ENCODE measurements at places on chromosomes 7 and 10.

DNA sequence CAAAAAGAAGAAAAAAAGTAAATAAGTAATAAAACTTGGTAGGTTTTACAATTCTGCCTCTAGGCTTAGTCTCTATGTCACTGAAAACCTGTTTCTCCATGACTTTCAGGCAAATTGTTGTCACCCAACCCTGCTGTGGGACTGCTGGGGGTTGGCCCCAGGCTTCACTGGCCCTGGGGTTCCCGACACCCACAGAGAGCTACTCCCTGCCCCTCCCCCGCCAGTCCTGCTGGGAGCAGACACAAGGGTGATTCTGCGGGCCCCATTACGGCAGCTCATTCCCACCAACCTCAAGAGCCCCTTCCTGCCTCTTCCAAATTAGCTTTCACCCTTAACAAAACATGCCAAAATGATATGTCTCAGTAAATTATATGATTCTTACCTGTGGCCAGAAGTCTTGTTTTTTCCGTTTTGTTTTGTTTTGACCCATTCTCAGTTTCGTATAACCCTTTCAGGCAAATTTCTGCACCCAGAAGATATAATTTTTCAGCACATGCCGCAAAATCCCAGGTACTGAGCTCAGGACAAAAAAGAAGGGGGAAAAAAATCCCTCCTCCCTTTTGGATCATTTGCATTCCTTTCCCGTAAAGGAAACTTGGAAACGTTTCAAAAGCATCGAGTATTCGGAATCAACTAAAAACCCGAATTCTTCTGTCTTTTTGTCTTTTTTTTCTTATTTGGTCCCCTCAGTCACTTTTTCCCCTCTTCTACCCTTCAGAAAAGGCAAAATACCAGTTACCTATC is 27.8 kb downstream of the CHST15 start:
- DNase-seq, result no peak

- DNase-seq, result no peak
These were observed 23.1 kb downstream of the GBX1 start for GRCh38 chr7:151144387-151144786.

- no peak for DNase-seq
These were observed 32.9 kb downstream of the RNF32 start for GRCh38 chr7:156673454-156673853.

- DNase-seq, result no peak
These were observed 14.5 kb downstream of the WNT16 start for GRCh38 chr7:121343302-121343701.

GRCh38 chr7:50697748-50698147 is 84.9 kb downstream of the GRB10 start:
- no peak for DNase-seq

- DNase-seq, result no peak
These were observed 421.3 kb upstream of the NUPR2 start for GRCh38 chr7:56537477-56537876.

DNA sequence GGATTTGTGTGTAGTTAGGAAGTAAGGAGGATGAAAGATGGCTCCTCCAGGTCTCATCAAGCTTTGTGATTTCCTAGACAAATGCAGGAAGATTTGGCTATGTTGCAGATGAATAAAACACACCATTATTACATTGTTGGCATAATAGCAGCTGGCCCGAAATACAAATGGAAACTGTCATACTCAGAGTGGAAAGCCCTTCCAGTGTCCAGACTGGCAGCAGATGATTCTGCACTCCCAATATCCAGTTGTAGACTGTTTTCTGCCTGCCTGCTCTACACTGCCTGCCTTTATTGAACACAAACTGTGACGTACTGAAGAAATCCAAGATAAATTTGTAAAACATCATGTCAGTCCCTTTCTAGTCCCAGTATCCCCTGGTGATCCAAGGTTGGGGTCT is 99.7 kb upstream of the FZD1 start:
- DNase-seq, result no peak

- DNase-seq, result no peak
These were observed 34.1 kb upstream of the MKI67 start for GRCh38 chr10:128160297-128160711.

GRCh38 chr7:140609646-140610045 is 31.0 kb downstream of the DENND2A start:
- no peak for DNase-seq

DNA sequence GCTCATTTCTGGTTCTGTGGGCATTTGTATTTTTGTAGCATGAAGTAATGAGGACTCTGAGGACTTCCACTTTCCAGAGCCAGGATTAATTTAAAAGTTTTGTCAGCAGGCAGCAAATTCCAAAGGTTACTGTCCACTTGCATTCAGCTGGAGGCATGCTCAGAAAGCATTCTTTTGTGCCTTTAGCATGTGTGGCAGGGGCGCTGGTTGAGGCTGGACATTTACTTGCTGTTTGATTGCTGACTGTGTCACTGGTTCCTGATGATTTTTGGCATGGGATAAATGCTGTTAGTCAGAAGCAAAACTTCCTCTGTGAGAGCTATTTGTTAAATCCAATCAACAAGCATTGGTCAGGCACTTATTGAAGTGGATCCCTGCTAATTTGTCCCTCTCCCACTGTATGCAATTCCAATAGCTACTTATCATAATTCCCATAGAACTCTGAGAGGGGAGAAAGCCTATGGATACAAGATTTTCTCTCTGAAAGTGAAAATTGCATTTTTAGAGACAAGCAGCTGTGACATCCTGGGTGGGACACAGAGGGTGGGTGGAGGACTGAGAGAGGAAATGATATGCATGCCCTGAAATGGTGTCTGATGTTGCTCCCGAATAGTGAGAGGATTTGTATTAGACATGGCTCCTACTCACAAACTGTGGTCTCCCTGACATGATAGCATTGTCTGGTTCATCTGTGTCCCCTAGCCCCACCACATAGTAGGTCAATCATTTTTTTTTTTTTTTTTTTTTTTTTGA is 161.2 kb upstream of the WDR11 start:
- DNase-seq, result no peak

DNA sequence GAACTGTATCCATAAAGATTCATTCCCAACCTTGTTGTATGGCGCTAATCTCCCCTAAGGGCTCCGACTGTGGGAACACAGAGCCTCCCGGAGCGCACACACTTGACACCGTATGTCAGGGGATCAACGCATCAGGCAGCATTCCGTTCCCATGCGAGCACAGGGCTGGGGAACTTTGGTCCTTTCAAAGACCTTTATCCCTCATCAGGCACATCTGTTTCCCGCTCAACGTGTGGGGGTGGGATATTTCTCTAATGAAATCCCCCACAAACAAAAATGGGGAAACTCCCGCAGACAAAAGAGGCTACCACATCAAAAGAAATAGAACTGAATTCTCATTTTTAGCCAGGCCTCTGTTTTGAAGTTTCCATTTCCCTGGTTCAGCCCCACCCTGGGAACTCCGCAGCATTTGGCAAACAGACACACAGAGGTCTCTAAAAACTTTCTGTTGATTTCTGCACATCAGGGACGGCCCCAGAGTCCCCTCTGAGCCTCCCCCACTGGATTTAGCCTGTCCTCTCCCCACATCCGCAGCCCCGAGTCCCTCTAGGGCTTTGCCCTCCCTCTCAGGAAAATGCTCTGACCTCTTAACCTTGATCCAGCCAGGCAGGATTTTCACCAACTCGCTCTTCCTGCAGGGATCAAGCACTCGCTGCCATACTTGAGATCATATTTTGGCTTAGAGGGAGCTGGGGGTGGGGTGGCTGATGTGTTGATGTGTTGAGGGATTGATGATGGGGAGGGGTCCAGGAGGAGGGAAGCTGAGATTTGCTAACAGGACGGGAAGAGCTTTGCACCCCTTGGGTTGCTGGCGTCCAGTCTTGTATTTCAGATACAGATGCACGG is 6.6 kb downstream of the CPA5 start:
- no peak for DNase-seq

Measured in fibroblast of skin of left biceps (primary cell).